ENCODE measurements at places on chromosomes 1 and 21. TPM values are rescaled to one million over a fixed set of nuclear protein-coding genes. Genes with fewer than 3 reads are reported as not detected.

DNA sequence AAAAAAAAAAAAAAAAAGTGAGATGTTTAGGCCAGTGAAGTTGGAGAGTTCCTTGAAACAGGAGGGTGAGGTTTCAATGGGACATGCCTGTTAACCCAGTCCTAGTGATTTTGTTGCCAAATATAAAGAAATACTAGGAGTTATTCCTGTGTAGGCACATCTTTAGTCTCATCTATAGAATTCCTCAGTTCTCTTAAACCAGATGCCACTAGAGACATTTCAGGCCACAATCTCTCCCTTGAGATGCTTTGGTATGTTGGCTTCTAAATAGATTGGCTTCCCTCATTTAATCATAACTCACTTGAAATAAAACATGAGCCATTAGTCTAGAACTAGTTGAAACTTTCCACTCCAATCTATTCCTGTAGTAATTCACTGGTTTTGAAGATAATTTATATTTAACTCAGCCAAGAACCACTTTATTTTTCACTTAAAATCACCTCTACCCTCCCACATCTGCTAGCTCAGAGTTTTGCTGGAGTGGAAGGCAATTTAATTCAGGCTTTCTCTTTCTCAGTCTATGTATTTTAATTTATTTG lies 29.8 kb downstream of the GPR137B start:
- no peak for DNase-seq
- no peak overlapping the region for H3K27ac ChIP-seq
- no peak overlapping the region for H3K4me3 ChIP-seq
- peaks cover 14% of the 10 kb centered on the region for H3K4me1 ChIP-seq
- peaks cover 1% of the 10 kb centered on the region for H3K36me3 ChIP-seq

Gene LYPD8
- not detected for total RNA-seq

DNA sequence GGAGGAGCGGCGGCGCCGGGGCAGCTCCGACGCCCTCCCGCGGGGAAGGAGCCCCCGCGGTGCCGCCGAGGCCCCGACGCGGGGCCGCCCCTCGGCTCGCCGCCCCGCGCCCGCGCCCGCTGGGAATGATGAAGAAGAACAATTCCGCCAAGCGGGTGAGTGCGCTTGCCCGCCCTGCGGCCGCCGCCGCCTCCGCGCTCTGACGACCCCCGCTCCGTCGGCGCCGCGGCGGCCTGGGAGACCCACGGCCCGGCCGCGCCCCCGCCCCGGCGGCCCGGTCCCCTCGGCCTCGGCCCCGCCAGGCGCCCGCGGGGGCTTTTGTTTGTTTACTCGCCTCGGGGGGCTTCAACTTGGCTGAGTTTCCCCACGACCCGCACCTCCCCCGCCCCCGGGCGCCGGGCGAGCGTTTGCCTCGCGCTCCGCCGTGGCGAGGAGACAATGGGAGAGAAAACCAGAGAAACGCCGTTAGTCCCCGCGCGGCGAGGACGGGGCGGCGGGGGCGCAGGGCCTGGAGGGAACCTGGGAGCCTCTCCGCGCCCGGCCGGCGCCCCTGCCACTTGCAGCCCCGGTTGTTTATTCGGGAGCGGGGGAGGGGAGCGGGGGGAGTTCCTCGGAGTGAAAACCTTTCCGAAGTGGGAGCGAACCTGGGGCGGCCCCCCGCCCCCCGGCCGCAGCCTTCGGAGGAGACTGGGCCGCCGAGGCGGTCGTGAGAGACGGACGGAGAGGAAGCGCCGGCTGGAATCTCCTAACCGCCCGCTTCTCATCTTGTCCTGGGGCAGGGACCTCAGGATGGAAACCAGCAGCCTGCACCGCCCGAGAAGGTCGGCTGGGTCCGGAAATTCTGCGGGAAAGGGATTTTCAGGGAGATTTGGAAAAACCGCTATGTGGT lies 661 bp downstream of the PLEKHO1 start:
- no peak for DNase-seq
- H3K36me3 ChIP-seq = peaks cover 22% of the 10 kb centered on the region
- peaks cover 53% of the 10 kb centered on the region for H3K4me1 ChIP-seq
- H3K27ac ChIP-seq = peak overlapping the region; percentile 87
- H3K27me3 ChIP-seq = no peaks in the 10 kb centered on the region
- H3K4me3 ChIP-seq = peak overlapping the region; percentile 91

Gene RABGAP1L
- 28.3 TPM for total RNA-seq

DNA sequence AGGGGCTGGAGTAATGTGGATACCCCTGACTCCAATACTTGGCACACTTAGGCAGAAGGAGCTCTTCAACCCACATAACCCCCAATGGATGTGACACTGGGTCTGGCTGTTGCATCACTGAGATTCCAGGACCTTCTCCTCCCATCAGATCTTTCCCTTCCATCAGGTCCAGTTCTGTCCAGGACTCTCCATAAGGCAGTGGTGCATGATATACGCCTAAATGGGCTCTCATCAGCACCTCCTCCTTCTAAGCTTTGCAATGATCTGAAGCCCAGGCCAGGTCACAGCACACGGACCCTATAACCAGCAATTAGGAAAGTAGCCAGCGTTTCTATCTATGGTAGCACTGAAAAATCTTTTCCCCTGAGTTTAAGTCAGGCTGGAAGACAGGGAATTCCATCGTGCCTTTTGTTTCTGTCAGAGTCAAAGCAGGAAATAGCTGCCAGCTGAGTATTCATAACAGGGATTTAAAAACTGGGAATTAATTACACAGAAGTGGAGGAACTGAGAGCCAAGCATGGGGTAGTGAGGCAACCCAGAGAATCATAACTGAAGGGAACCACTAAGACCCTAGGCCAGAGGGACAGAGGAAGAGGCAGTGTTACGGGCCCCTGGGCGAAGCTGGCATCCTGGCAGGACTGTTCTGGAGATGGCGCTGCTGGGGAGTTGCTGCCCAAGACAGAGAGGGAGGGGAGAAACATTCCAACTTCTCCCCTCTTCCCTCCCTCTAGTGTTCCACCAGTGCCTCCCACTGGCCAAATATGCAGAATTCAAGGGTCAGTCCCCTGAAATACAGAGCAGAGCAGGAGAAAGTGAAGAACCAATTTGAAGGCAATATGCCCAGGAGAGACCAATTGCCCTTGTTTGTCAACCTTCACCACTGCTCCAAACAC lies 37.5 kb upstream of the HOOK1 start:
- H3K27me3 ChIP-seq = no peaks in the 10 kb centered on the region
- H3K4me3 ChIP-seq = peak overlapping the region; percentile 29
- DNase-seq = no peak
- peak overlapping the region; percentile 74 for H3K27ac ChIP-seq
- H3K36me3 ChIP-seq = no peaks in the 10 kb centered on the region
- H3K4me1 ChIP-seq = peaks cover 15% of the 10 kb centered on the region

GRCh38 chr1:226708967-226709396 lies 30.1 kb downstream of the ITPKB start:
- no peak for DNase-seq
- H3K27me3 ChIP-seq = no peaks in the 10 kb centered on the region
- H3K4me3 ChIP-seq = no peak overlapping the region
- H3K27ac ChIP-seq = no peak overlapping the region
- peaks cover 23% of the 10 kb centered on the region for H3K4me1 ChIP-seq

Gene C8B
- total RNA-seq = not detected

DNA sequence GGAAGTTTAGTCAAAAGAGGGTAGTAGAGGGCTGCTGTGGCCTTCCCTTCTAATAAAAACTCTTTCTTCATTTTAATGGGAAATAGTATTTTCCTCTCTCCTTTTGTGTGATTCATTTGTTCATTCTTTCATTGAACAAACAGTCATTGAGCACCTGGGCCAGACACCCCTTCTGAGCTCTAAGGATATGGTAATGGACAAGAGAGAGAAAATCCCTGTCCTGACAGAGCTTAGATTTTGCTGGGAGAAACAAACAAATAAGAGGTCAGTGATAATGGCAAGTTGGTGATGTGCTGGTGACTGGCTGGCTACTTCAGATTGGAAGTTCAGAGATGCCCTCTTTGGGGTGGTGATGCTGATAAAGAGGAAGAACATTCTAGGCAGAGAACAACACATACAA lies 59.3 kb downstream of the CDC14A start:
- H3K36me3 ChIP-seq = no peaks in the 10 kb centered on the region
- peaks cover 8% of the 10 kb centered on the region for H3K4me1 ChIP-seq
- no peaks in the 10 kb centered on the region for H3K27me3 ChIP-seq
- DNase-seq = no peak
- no peak overlapping the region for H3K4me3 ChIP-seq

DNA sequence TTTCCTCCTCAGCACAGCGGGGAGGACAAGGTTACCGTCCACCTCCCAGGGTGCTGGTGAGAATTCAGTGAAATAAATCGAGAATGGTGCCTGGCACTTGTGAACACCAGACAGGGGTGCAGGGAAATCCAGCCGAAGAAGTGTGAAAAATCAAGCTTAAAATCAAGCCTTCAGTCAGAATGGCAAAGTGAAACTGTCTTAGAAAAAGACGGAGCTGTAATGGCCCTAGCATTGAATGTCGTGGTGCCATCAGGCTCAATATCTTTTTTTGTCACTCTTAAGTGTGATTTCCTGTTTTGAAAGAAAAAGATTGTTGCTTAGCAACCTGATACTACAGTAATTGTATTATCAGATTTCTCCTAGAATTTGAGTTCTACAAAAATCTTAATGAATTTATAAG lies 22.1 kb downstream of the EDARADD start:
- H3K27ac ChIP-seq = no peak overlapping the region
- H3K4me1 ChIP-seq = no peaks in the 10 kb centered on the region
- DNase-seq = no peak
- H3K27me3 ChIP-seq = peaks cover 19% of the 10 kb centered on the region

Gene OR4F29
- not detected for total RNA-seq

- H3K27me3 ChIP-seq = no peaks in the 10 kb centered on the region
- H3K36me3 ChIP-seq = peaks cover 3% of the 10 kb centered on the region
- DNase-seq = no peak
- H3K27ac ChIP-seq = peak overlapping the region; percentile 96
- H3K4me1 ChIP-seq = peaks cover 51% of the 10 kb centered on the region
- peak overlapping the region; percentile 50 for H3K4me3 ChIP-seq
Measured at GRCh38 chr1:171142416-171143385, 42.4 kb upstream of the FMO2 start.

- peaks cover 12% of the 10 kb centered on the region for H3K4me1 ChIP-seq
- no peak for DNase-seq
- no peak overlapping the region for H3K27ac ChIP-seq
Measured at GRCh38 chr1:2554621-2555387, 1.4 kb upstream of the TNFRSF14 start.

Gene ASTN1
- not detected for total RNA-seq

DNA sequence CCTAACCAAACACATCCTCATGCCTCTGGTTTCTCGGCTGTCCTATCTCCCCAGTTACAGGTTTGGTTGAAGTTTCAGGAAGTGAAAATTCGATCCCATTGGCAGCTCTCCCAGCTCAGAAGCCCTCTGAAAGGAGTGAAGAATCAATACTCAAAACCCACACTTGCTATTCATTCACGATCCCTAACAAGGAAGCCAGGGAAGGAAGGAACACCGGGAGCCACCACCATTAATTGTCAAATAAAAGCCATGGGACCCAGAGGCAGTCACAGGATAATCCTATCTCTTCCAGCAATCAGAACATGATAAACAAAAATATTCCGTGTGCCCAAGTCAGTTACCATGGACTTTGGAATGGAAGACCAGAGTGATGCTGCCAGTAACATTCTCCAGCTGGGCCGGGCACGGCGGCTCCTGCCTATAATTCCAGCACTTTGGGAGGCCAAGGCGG lies 7.0 kb downstream of the TMPRSS2 start:
- no peaks in the 10 kb centered on the region for H3K4me1 ChIP-seq
- no peak overlapping the region for H3K4me3 ChIP-seq
- no peak for DNase-seq
- no peak overlapping the region for H3K27ac ChIP-seq

GRCh38 chr1:2025491-2025981 lies 6.4 kb downstream of the GABRD start:
- no peak overlapping the region for H3K4me3 ChIP-seq
- no peaks in the 10 kb centered on the region for H3K4me1 ChIP-seq
- DNase-seq = peak; percentile 90
- H3K27me3 ChIP-seq = peaks cover 37% of the 10 kb centered on the region
- H3K36me3 ChIP-seq = no peaks in the 10 kb centered on the region

GRCh38 chr1:153509036-153509435 lies 26.8 kb downstream of the S100A6 start:
- no peaks in the 10 kb centered on the region for H3K27me3 ChIP-seq
- no peaks in the 10 kb centered on the region for H3K36me3 ChIP-seq
- H3K4me1 ChIP-seq = peaks cover 50% of the 10 kb centered on the region
- no peak for DNase-seq
- H3K4me3 ChIP-seq = no peak overlapping the region

DNA sequence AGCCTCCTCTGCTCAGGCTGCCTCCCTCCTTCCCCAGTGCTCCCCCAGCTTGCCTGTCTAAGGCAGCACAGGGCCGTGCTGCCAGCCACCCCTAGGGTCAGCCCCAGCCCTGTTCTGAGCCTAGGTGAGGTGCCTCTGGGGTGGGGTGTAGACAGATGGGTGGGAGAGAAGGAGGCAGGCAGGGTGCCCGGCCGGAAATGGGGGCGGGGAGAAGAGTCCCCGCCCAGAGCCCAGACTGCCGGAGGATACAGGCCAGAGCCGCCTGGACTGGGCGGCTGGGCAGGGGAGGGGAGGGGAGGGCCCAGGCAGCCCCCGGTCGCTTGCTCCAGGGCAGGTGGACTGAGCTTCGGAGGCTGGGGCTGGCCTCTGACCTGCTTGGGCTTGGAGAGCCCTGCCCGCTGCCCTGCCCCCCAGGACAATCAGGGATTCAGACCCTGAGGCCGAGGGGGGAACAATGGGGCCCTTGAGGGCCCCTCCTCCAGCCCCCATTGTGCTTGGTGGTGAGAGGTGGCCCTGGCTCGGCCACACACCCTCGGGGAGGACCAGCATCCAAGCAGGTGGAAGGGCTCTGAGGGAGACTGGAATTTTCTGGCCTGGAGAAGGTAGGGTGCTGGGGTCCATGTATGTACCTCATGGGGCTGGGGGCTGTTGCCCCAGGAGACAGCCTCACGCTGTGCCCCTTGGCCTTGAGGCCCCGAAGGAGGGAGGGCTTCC lies at the start of gene GJC2:
TSS of gene GJC2 (plus strand) at position 525 of the 714 bp plus-strand sequence. CDS start 7,829 bp downstream, outside the sequence.
- no peak within 1 kb of the TSS for H3K27ac ChIP-seq
- no peak within 1 kb of the TSS for H3K4me3 ChIP-seq
- no peaks in the 10 kb centered on the region for H3K27me3 ChIP-seq
- no peaks in the 10 kb centered on the region for H3K36me3 ChIP-seq
- H3K4me1 ChIP-seq = no peaks in the 10 kb centered on the region

- no peaks in the 10 kb centered on the region for H3K4me1 ChIP-seq
- H3K36me3 ChIP-seq = no peaks in the 10 kb centered on the region
- H3K27me3 ChIP-seq = peaks cover 31% of the 10 kb centered on the region
- H3K4me3 ChIP-seq = no peak overlapping the region
Measured at GRCh38 chr1:11875094-11875493, 16.3 kb upstream of the NPPB start.

- peaks cover 3% of the 10 kb centered on the region for H3K4me1 ChIP-seq
- H3K36me3 ChIP-seq = peaks cover 11% of the 10 kb centered on the region
- no peak overlapping the region for H3K4me3 ChIP-seq
- H3K27ac ChIP-seq = no peak overlapping the region
Measured at GRCh38 chr1:112686835-112687234, 12.4 kb downstream of the MOV10 start.

DNA sequence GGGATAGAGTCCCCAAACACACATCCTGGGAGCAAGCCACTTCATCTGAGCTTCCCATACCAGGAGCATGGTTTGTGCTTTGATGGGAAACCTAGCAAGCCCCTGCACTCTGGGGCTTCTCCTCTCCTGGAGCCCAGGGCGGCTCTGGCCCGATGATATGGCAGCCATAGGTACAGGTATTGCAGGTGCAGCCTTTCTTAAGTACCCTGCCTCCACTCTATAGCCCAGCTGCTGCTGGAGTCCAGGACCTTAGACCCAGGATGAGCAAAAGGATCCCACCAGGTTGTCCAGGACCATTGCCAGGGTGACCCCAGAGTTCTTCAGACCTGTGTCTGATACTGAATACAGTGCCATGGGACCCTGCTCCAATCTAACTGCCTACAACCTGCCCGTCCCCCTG lies 4.2 kb downstream of the C1orf226 start:
- H3K36me3 ChIP-seq = peaks cover 9% of the 10 kb centered on the region
- no peak overlapping the region for H3K4me3 ChIP-seq
- no peak overlapping the region for H3K27ac ChIP-seq
- no peaks in the 10 kb centered on the region for H3K27me3 ChIP-seq
- H3K4me1 ChIP-seq = no peaks in the 10 kb centered on the region

Gene TMEM183A
- total RNA-seq = 59.1 TPM

All from chondrocyte (in vitro differentiated cells).